ENCODE measurements at places on chromosomes 4 and X. TPM values are rescaled to one million over a fixed set of nuclear protein-coding genes. Genes with fewer than 3 reads are reported as not detected.

GRCh38 chrX:111007238-111007637 lies 88.8 kb upstream of the PAK3 start:
- DNase-seq, result no peak

Gene STAP1
- polyA plus RNA-seq, result 0.17 TPM

DNA sequence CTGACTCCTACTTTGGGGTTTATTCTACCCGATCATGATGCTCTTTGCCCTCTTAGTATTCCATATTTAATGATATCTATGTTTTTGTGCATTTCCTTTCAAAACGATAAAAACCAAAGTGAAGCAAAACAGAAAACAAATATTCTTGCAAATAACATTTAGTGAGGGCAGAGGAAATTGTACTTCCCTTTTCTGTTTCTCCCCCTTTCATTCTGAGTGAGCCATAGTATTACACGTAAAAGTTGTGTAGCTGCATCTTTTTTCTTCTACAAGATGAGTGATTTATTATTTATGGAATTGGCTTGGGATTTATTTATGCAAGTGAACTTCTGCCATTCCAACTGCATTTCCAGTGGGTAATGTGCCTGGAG lies 109.9 kb downstream of the AFF2 start:
- DNase-seq, result no peak

DNA sequence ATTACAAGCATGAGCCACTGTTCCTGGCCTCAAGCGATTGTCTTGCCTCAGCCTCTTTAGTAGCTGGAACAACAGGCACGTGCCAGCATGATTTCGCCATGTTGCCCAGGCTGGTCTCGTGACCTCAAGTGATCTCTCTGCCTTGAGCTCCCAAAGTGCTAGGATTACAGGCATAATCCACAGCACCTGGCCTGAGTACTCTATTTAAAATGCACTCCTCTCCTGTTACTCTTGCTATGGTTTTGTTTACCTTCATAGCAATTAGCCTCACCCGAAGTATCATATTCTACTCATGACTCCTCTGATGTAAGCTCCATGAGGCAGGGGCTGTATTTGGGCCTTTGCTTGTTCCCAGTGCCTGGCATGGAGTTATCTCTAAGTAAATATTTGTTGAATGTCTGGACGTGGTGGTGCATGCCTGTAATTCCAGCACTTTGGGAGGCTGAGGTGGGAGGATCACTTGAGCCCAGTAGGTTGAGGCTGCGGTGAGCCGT lies 92.5 kb upstream of the SLC34A2 start:
- DNase-seq, result no peak

- DNase-seq, result no peak
Observed at GRCh38 chr4:182494103-182494502, 250.9 kb downstream of the TENM3 start.

GRCh38 chr4:16492872-16493271 lies 266.6 kb upstream of the TAPT1 start:
- no peak for DNase-seq

Gene NIPAL1
- 8.8 TPM for polyA plus RNA-seq

Gene TMPRSS11B
- polyA plus RNA-seq, result 0.06 TPM

GRCh38 chrX:103630171-103630511 lies 1.4 kb downstream of the TCEAL1 start:
- DNase-seq, result no peak

- no peak for DNase-seq
Observed at GRCh38 chr4:158841540-158841939, 72.7 kb downstream of the FNIP2 start.

DNA sequence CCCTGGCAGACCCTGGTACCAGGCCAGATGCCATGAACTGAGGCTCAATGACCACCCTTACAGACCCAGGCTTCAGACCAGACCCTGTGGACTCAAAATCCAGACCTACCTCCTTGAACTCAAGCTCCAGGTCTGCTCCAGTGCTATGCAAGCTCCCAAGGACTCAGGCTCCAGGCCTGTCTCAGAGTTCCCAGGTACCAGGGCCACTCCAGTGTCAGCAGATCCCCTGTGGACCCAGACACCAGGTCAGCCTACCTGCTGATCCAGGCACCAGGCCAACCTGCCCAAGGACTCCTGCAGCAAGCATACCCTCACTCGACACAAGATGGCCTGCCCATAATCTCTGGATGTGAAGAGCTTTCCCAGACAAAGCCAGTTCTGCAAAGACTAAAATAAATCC lies 44.7 kb upstream of the MAGED4 start:
- DNase-seq, result no peak

Gene ITIH6
- polyA plus RNA-seq, result 0.03 TPM

GRCh38 chrX:46308110-46308509 lies 237.1 kb downstream of the ZNF674 start:
- no peak for DNase-seq

- DNase-seq, result no peak
Observed at GRCh38 chr4:11446155-11446811, 17.6 kb upstream of the HS3ST1 start.

DNA sequence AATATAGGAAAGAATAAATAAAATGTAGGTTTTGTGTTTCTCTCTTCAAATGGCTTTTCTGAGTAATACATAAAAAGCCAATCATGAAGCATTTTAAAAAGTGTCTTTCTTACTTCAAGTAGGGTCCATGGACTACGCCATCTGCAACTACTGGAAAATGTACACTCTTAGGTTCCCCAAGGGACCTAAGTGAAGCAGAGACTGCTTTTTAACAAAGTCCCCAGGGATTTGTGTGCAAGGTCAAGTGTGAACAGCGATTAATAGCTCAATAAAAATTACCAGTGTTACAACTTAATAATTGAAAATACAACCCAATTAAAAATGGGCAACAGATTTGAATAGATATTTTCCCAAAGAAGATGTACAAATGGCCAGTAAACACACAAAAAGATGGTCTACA lies 84.9 kb downstream of the ARHGAP6 start:
- DNase-seq, result no peak

DNA sequence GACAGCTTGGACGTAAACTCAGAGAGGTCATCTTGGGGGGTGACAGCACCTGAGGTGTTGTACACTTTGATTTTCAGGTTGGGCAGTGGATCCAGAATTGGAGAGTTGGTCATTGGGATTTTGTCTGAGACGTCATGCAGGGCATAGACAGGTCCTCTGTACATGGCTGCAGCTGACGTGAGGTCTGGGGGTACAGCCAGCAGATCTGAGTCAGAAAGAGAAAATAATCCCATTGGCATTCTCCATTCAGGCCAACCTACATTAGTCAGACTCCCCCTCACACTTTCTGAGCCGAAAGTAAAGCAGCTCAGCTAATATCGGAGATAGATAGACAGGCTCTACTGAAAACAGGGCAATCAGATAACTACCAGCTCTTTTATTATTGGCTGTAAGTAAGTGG lies 329.7 kb downstream of the UNC5C start:
- no peak for DNase-seq

Gene CLCN3
- 52.5 TPM for polyA plus RNA-seq

DNA sequence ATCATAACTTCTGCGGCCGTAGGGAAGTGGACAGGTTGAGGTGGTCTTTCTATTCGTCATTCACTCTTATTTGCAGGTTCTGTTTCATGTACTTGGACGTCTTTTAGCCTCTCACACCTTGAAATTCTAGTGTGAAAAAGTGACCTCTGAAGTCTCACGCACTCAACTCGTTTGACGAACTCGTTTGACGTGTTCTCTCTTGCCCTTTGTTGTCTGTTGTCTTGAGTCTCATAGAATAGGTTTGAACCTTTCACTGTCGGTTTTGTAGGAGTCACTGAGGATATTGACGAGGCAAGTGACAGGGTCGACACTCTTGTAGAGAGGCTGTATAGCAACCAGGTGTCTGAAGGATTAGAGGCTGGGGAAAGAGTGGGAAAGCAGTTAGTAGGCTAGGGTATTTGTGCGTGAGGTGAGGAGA lies 1.1 kb upstream of the PGRMC2 start:
- DNase-seq, result peak; percentile 34

GRCh38 chr4:21768349-21769310 lies 179.9 kb downstream of the KCNIP4 start:
- no peak for DNase-seq

DNA sequence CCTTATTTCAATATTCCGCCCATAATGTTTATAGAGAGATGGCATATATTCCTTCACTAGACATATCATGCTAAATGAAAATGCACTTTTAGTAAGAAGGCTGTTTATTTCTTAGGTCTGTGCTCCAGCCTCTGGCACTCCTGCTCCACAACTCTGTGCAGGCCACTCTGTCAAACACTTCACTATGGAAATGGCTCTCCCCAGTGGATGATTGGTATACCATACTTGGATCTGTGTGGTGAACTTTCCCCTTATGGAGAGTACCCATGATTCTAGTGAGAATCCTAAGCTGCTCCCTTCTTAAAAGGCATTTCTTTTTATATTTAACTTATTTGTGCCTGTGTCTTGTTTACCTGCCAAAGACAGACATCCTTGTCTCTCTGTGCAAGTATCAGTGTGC lies 480.1 kb upstream of the GALNT7 start:
- DNase-seq, result no peak

DNA sequence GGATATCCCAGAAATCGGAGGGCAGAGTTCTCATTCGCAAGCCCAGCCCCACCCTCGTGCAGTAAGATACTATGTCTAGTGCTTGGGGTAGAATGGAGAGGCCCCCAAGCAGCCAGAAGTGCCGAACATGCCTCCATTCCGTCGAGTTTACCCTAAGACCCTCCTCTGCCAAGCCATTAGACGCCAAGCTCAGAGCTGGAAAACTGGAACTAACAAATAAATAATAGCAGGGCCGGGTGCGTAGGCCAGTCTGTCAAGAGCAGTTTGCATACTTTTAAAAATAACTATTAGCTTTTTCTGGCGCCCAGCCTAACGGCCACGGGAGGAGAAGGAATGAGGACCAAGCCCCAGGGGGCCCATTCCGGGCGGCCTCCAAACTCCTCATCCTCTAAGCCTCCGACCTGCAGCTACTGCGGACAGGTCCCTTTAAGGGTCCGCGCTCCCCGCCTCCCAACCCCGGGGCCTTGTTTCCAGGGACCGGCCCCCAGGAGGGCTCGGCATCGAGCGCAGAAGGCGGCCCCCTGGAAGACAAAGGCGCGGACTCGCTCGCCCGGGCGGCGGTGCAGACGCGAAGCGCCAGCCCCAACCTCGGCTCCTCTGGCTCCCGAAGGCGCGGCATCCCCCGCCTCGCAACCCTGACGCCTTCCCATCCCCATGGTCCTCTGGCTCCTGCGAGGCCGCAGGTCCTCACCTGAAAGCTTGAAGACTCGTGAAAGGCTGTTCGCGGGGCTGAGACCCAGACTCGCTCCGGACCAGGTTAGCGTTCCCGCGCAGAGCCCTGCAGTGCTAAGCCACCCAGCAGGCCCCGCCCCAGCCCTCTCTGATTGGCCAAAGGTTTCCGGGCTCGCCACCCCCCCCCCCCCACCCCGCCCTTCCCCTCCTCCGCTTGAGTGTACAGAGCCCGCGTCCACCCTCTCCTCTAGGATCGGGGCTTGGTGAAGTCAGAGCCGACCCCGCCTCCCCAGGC lies at the start of gene TMSB15A:
TSS of gene TMSB15A (minus strand) at position 765 of the 967 bp plus-strand sequence.
- DNase-seq, result peak; percentile 39

DNA sequence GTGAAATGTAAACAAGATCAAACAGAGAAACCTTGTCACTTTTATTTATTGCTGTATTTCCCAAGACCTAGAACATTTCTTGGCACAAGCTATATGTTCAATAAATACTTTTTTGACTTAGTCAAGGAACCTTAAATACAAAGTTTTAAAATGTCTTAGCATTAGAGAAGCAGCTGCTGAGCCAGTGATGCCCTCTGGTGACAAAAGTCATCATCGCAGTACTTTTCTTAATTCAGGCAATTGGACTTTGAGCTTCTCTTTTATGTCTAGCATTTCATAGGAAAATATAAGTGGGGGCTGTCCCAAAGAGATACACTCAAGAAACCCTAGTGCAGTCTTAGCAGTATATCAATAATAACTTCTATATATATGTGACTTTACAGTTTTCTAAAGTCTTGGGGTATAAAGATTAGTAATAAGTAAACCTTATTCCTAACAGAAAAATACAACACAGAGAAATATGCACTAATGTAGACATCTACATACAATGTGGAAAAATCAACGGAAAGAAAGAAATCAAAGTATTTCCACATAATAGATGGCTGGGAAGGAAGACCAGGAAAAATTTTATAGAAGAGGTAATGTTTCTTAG lies 118.4 kb downstream of the DTHD1 start:
- DNase-seq, result no peak

DNA sequence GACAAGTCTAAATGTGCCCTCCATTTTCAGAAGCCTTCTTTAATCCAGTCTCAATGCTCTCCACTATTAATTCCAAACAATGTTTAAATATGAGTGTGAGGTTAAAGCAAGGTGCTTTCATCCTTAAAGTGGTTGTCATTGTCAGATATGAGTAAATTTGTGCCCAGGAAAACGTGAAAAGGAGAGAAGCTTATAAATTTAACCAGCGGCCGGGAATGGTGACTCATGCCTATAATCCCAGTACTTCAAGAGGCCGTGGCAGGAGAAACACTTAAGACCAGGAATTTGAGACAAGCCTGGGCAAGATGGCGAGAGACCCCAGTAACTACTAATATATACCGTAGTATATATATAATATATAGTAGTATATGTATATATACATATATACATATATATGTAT lies 270.0 kb downstream of the ARHGAP24 start:
- no peak for DNase-seq

DNA sequence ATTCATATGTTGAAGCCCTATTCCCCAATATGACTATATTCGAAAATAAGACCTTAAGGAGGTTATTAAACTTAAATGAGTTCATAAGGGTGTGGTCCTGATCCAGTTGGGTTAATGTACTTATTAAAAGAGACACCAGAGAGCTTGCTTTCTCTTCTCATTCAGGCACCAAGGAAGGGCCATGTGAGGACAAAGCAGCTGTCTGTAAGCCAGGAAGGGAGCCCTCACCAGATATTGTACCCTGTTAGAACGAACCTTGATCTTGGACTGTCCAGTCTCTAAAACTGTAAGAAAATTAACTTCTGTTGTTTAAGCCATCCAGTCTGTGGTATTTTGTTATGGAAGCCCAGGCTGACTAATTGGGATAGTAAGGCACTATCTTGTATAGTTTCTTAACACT lies 9.1 kb upstream of the YTHDC1 start:
- no peak for DNase-seq

DNA sequence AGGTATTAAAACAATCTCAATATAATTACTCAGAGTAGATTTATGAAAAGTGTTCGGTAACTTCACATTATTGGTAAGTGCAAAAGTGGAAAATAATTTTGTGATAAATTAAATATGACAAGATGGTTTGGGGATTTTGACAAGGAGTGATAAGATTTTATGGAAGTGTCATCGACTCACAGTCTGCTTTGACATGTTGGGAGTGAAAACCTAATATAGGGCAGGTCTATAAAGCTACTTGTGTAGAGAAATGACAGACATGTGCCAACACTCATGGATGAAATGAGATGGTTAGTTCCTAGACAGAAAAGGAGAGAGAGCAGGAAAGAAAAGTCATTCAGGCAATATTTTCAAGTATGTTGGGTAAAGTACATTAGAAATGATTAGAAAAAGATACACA lies 456.8 kb downstream of the TRAM1L1 start:
- no peak for DNase-seq

DNA sequence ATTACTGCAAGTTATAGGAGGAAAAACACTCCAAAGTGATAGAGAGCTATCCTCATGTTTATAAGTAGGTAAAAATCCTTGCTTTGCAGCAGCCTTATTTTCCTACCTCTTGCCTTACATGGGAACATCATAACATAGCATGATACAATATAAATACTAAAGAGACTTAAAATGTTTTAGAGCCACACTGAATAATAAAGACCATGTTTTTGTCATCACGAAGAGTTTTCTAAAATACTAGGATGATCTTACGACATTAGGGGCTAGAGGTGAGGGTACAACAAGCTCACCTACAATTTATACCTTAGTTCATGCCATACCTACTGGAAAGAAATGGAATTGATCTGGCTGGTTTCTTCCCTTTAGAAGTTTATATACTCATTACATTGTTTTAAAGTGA lies 184.8 kb downstream of the FBXW7 start:
- DNase-seq, result no peak
